Renal pelvis (tissue), 12 donors: ENCODE measurements at places on chromosomes 5 and 9. TPM values are rescaled to one million over a fixed set of nuclear protein-coding genes. Genes with fewer than 3 reads are reported as not detected.

DEPDC1B gene
- polyA plus RNA-seq = 29.5 TPM

DMAC1 gene
- polyA plus RNA-seq = 82.6 TPM

FOXD1 gene
- 16.3 TPM for polyA plus RNA-seq

PCDHB10 gene
- polyA plus RNA-seq = 6.4 TPM

DNA sequence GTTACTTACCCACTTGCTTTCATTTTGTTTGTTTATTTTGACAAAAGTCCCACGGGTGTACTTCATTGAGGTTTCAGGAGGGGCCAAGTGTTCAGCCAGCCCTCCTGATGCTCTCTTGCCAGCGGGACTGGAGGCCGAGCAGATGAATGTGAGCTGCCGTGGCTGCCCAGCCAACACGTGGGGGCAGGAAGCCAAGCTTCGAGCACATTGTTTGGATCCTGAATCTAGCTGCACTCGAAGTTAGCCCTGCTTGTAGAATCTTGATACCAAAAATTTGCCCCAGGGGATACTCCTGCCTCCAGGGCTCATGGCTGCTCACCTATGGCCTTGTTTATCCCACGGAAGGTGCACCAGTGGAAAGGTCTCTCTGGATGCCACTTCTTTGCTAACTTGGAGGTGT is 49.3 kb downstream of the RASGEF1C start:
- no peak for DNase-seq

DNA sequence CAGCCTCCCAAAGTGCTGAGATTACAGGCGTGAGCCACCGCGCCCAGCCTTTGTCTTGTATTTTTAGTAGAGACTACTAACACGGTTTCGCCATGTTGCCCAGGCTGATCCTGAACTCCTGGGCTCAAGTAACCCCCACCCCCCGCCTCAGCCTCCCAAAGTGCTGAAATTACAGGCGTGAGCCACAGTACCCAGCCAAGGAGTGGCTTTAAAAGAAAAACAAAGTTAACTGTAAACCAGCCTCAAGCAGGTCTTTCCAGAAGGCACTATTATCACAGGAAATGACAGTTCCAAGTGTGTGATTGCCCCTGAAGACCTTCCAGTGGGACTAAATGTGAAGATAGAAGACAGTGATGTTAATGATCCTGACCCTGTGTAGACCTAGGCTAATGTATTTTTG is 31.1 kb downstream of the SIL1 start:
- no peak for DNase-seq
